NCI-H2081 treated with DMSO at 0.1 percent for 48 hours (cell line): ENCODE measurements at places on chromosomes 13 and 19.

GRCh38 chr19:11767633-11768133 lies 883 bp downstream of the ZNF441 start:
- DNase-seq: no peak

DNA sequence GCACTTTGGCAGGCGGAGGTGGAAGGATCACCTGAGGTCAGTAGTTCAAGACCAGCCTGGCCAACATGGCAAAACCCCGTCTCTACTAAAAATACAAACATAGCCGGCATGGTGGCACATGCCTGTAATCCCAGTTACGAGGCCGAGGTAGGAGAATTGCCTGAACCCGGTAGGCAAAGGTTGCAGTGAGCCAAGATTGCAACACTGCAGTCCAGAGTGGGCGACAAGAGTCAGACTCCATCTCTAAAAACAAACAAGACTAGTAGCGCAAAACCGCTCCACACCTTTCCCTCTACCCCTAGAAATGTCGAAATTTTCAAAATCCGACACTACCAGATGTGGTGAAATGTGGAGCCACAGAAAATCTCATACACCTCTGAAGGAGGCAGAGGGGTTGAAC lies 11.2 kb upstream of the TYROBP start:
- DNase-seq: no peak

GRCh38 chr19:34549833-34550232 lies 68.3 kb downstream of the WTIP start:
- DNase-seq: no peak

DNA sequence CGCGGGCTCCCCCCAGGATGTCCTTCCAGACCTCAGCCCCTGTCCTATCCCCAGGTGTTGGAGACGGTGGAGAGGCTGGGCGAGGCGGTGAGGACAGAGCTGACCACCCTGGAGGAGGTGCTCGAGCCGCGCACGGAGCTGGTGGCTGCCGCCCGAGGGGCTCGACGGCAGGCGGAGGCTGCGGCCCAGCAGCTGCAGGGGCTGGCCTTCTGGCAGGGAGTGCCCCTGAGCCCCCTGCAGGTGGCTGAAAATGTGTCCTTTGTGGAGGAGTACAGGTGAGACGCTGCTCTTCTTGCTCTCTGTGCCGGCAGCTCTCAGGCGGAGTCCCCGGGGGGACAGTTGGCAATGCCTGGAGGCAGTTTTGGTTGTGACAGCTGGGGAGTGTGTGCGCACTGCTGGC lies 6.9 kb downstream of the TTYH1 start:
- no peak for DNase-seq

DNA sequence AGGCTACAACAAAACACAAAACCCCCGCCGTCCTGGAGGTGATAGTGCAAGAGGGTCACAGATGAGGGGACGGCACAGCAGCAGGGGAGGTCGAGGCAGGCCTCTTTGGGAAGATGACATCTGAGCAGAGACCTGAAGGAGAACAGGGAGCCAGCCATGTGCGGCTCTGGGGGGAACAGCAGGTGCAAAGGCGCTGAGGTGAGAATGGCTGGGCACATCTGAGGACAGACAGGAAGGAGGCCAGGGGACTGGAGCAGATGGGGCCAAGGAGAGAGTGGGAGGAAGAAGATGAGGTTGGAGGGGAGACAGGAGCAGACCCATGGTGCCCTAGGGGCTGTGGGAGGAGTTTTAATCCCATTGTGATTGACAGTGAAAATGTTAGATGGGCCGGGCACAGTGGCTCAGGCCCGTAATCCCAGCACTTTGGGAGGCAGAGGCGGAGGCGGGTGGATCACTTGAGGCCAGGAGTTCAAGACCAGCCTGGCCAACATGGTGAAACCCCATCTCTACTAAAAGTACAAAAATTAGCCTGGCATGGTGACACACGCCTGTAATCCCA lies 1.8 kb upstream of the CKM start:
- no peak for DNase-seq

GRCh38 chr13:36057041-36057440 lies 74.1 kb downstream of the DCLK1 start:
- DNase-seq: no peak

GRCh38 chr19:19552798-19553197 lies 14.7 kb downstream of the CILP2 start:
- no peak for DNase-seq
